ENCODE measurements at places on chromosomes 2 and 18.

- DNase-seq, result no peak
Observed at GRCh38 chr2:63667132-63667700, 78.5 kb downstream of the MDH1 start.

DNA sequence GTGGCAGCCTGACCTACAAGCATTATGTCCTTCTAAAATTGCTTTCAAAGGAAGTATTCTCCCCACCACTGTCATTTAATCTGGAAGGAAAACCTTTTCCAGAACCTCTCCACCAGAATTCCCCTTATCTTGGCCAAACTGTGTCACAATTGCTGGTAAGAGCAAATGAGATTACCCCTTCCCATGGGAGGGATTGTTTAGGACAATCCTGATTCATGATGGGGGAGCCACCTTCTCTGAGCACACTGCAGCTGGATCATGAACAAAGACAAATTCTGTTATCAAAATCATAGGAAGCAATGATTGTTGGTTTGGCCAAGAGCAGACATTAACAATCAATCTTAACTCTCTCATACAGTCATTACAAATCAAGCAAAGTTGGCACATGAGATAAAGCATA is 18.1 kb upstream of the ATOH8 start:
- no peak for DNase-seq

DNA sequence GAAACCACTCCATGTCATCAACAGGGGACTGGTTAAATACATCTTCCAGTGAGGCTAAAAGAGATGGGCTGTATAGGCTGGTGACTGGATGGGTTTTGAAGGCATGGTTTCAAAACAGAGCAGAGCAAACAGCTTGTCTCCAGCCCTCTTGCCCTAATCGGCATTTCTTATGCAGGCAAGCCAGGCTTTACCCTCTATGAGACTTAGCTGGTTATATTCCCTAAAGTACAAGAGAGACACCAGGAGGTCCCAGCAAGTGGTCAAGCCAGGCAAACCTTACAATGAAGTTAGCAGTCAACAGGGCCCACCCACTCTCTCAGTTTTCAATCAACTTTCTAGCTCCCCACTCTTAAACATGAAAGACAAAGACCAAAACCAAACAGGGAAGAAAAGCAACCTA is 19.0 kb downstream of the OSBPL1A start:
- DNase-seq, result no peak

DNA sequence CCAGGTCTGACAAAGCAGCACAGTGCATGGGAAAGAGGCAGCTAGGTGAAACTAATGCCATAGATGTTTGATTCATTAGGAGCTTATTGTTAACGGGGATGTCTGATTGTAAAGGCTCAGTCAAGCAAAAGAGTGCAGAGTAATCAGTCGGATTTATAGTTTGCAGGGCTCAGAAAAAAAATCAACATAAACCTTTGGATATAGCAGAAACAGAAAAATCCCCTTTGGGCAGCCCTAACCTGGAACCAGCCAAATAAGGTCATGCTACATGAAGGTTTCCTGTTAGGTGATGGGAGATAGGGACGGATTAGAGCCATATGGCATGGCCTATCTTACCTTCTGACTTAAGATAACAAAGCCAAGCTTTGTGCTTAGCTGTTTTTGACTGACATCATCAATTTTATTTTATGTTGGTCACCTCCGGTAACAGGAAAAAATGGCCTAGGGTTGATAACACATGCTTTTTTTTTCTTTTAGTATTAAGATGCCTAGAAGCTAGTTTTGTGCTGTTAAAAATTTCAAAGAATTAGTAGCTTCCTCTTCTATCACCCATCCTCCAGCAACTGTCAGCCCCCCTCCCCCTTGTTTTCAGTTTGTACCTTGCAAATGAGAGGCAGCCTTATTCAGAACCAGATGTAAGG is 60.7 kb upstream of the ZEB2 start:
- DNase-seq, result peak; percentile 43

DNA sequence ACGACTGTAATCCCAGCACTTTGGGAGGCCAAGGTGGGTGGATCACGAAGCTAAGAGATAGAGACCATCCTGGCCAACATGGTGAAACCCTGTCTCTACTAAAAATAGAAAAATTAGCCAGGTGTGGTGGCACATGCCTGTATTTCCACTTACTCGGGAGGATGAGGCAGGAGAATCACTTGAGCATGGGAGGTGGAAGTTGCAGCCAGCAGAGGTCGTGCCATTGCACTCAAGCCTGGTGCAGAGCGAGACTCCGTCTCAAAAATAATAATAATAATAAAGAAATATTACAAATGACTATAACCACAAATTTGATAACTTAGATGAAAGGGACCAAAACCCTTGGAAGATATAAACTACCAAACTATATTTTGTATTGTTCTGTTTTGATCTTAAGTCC is 226.3 kb upstream of the GULP1 start:
- no peak for DNase-seq

DNA sequence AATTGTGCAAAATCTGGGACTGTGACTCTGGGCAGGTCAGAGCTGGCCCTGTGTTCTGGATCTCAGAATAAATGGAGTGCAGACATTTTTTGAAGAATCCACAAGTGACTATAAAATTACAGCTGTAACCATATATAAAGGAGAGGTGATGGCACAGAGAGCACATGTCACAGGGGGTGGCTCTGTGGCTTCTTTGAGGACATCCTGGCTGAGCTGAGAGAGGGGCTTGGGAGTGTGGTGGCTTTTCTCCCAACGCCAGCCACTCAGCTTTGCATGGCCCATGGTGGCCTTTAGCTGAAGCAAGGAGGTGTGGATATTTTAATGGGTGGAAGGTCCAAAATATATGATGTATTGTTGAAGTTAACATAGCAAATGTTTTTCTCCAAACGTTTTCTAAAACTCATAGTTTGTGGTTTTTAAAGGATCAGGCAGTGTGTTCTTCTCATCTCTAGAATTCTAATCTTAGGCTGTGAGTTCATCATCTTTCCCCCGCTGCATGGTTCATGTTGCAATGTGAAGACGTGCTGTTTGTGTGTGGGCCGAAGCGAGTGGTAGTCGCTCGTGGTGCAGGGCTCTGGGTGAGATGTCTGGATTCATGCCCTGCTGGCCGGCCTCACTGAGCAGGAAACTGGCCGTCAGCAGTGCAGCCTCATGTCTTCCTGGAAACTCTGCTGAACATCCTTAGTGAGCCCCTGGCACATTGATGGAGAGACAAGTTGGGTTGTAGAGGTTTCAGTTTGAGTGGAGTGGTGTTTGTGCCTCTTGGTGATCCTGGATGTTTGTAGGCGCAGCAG is 109.9 kb downstream of the ZNF236 start:
- no peak for DNase-seq

GRCh38 chr2:6031200-6031867 is 339.1 kb downstream of the SOX11 start:
- no peak for DNase-seq

Measured in hematopoietic multipotent progenitor cell treated with erythropoietin and hydrocortisone succinate and interleukin-3 and kit ligand, for 17 days (in vitro differentiated cells).